ENCODE measurements at places on chromosomes 16 and 17. TPM values are rescaled to one million over a fixed set of nuclear protein-coding genes. Genes with fewer than 3 reads are reported as not detected.

USP6 gene
- under 0.01 TPM for total RNA-seq

GJD3 gene
- 0.87 TPM for total RNA-seq

RDM1 gene
- total RNA-seq = 1.5 TPM

TNFRSF13B gene
- not detected for total RNA-seq

SMG6 gene
- total RNA-seq = 34.7 TPM

ABCC6 gene
- total RNA-seq = 0.37 TPM

AGRP gene
- total RNA-seq = not detected

ERN2 gene
- 0.12 TPM for total RNA-seq

PRSS33 gene
- total RNA-seq = not detected

PLCD3 gene
- total RNA-seq = 23.0 TPM

TMIGD1 gene
- total RNA-seq = not detected

RPL13 gene
- 3,143 TPM for total RNA-seq
